ENCODE measurements at places on chromosomes 7 and 10. TPM values are rescaled to one million over a fixed set of nuclear protein-coding genes. Genes with fewer than 3 reads are reported as not detected.

Gene METTL2B
- total RNA-seq, result 57.3 TPM

Gene NACAD
- 0.35 TPM for total RNA-seq

Gene BLOC1S2
- 57.1 TPM for total RNA-seq

DNA sequence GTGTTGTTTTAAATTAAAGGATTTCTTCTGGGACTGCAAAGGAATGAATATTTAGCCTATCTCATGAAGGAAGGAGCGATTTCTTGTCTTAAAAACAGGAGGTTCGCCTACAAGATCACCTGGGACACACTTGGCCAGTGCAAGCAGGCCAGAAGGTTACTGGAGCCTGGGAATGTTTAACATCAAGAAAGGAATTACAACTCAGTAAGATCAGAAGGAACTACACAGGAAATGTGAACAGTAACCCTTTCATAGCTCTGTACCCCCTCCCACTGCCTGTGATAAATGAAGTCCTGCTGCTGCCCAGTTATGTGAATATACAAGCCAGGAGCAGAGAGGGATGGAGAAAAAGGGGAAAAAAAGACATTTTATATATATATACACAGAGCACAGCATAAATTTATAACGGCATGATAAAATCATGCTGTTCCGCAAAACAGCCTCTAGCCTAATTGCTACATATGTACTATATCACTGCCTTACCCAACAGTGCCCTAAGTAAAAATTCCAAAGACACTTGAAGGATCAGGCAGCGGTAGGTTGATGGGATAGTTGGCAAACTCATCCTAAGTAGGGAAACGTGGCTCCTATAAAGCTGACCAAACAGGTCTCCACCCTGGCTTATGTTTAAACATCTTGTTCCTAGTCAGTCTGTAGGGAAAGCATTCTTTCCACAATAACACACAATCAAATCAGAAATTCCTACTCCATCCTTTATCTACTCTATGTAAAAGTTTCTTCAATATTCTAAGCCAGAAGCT, 63.8 kb downstream of the ZNF438 start:
- no peak for DNase-seq

GRCh38 chr7:8149222-8149621, 112.7 kb downstream of the ICA1 start:
- DNase-seq, result no peak

DNA sequence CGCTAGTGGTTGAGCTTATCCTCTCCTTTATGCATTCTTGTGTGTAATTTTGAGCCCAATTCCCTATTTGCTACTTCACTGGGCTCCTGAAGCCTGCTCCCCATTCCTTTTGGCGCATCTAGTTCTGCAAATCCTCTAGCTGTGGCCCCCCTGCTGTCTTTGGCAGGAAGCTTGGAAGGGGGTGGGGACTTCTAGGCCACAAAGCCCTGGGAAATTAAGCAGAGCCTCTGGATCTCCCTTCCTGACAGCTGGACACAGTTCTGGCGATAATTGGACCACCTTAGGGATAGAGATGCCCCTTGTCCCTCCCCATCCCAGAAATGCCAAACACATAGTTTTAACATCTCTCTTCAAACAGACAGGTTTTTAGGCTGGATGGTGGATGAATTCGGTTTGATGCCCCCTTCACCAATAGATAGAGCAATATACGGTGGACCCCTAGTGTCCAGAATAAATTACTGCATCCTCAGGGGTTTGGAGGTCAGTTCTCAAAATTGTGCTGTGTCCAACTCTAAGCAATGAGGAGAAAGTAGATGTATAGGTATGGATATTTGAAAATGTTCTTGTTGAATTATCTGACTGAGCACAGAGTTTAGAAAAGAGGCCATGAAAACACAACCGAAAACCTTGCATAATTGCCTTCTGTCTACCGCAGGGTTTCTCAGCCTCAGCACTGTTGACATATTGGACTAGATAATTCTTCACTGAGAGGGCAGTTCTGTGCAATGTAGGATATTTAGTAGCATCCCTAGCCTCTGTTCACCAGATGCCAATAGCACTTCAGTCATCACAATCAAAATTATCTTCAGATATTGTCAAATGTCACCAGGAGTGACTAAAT, 75.5 kb downstream of the PAPSS2 start:
- no peak for DNase-seq

DNA sequence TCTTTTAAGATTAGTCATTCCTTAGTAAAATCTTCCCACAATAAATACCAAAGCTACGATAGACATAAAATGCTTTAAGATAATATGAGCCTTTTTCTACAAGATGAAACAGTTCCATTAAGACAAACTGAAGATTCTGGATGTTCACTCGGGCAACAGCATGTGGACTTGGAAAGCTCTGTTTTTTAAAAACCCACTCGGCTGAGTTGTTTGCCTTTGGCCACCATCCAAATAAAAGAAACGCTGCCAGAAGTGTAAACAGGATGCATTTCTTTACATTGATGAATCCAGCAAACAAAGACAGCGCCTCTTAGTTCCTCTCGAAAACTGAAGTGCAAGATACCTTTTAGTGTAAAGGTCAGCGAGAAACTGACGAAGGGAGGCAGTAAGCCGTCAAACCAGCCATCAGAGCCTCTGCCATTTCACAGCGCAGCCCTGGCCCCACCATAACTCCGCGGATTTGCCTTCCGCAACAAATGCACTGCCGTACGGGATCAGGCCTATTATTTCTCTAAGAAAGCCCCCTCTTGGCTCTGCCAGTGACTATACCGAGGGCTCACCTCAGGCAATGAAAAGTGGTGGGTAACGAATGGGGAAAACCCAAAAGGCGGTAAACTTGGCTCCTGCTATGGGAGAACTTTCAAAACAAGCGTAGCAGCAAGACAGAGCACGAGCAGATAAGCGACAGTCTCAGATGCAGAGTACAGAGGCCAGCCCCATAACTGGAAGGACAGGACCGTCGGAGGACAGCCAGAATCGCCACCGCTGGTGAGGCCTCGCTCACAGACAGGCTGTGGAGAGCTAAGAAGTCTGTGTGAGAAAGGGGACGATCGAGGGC, 41.4 kb downstream of the GNA12 start:
- DNase-seq, result no peak

- DNase-seq, result no peak
Measured at GRCh38 chr7:78083476-78084120, 285.0 kb downstream of the PHTF2 start.

DNA sequence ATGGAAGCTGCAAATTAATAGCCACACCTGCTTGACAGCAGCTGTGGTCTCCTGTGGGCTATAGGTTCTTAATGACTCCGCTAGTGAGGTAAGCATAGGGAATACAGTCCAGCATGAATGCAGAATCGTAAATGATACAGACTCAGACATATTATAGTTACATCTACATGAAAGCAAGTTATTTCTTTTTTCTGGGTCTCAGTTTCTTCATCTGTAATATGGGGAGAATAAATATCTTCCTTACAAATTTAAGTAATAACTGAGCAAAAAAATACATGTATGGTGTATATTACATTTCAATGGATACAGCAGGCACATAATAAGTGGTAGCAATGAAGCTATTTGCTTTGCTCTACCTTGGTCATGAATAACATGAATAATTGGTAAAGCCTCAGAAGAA, 245.9 kb upstream of the RHOBTB1 start:
- no peak for DNase-seq

DNA sequence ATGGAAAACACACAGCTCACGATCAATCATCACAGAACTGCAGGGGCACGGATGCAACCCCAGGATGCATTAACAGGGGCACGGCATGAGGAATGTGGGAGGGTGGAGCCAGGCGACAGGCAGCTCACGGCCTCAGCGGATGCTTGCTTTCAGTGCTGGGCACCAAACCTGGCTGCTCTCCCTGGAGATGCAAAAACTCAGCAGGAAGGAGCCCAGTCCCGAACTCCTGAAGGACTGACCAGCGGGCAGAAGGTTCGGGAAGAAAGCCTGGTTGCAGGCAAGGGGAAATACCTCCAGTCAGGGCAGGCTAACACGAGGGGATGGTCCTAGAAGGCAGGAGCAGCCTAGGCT, 66.8 kb downstream of the CHST15 start:
- no peak for DNase-seq

GRCh38 chr7:130961128-130961601, 227.2 kb upstream of the KLF14 start:
- peak; percentile 82 for DNase-seq
